ENCODE measurements at places on chromosomes 2 and 18.

GRCh38 chr2:219417374-219417773 is 803 bp upstream of the DES start:
- DNase-seq = no peak

DNA sequence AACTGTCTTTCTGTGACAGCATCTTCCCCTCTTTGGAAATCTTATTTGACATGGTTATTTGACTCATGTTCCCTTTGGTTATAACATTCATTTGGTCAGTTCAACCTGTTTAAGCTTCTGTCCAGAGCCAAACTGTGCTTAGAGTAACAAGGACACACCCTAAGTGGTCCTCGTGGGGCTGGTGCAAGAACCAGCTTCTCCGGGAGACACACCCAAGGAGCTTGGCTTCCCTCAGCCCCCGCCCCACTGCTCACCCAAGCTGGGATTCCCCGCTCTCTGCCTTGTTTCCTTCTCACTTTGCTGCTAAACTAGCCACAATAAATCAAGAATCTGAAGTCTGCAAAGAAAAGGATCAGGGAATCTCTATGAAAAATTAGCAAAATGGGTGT is 1.4 kb downstream of the SCYGR3 start:
- DNase-seq = no peak

- DNase-seq = no peak
These were observed 27.3 kb downstream of the GPC1 start for GRCh38 chr2:240462707-240463273.

DNA sequence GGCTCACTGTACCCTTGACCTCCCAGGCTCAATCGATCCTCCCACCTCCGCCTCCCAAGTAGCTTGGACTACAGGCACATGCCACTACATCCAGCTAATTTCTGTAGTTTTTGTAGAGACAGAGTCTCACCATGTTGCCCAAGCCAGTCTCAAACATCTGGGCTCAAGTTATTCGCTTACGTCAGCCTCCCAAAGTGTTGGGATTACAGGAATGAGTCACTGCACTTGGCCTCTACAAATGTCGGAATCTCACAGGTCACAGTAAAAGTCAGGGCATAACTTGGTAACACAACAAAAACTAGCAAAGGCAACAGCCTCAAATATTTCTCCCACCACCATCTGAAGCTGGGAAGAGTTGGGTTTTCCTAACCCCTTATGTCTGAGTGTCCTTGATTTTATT is 25.3 kb downstream of the SCG2 start:
- peak; percentile 98 for DNase-seq

- DNase-seq = no peak
These were observed 90.4 kb downstream of the NUP35 start for GRCh38 chr2:183214680-183215079.

DNA sequence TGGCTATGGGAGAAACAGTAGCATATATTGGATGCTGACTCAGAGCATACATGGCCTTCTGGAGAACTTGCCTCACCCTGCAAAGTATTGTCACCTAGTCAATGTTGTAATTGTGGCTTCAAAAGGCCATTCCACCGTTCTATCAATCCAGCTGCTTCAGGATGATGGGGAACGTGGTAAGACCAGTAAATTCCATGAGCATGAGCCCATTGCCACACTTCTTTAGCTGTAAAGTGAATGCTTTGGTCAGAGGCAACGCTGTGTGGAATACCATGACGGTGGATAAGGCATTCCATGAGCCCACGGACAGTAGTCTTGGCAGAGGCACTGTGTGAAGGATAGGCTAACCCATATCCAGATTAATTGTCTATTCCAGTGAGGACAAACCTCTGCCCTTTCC is 1300.1 kb upstream of the ACVR2A start:
- no peak for DNase-seq

GRCh38 chr18:38350141-38350540 is 784.5 kb upstream of the CELF4 start:
- no peak for DNase-seq

DNA sequence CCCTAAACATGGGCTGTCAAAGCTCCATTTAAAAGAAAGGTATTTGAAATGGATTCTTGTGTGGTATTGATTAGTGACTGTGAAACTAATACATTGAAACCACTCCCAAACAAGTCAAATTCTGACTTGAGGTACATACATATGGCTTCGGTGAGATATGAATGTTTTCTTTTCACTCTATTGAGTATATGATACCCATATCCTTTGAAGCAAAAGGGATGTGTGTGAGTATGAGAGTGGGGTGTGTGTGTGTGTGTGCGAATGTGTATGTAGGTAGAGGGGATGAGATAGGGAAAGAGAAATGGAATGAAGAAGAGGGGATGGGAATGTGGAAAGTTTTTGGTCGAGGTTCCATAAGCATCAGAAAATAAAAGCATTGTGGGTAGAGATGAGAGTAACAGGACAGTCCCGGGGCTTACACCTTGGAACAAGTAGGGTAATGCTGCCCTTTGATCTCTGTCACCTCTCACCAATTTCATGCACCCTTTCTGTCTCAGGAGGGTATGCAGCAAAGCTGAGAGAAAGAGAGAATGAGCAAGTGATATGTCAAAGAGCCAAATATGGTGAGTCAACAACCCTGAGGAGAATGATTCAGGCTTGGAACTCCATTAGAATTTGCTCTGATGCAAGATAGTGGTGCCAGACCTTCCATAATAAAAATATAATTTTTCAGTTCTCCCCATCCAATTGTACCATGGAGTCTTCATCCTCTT is 64.0 kb upstream of the ZEB2 start:
- peak; percentile 90 for DNase-seq

DNA sequence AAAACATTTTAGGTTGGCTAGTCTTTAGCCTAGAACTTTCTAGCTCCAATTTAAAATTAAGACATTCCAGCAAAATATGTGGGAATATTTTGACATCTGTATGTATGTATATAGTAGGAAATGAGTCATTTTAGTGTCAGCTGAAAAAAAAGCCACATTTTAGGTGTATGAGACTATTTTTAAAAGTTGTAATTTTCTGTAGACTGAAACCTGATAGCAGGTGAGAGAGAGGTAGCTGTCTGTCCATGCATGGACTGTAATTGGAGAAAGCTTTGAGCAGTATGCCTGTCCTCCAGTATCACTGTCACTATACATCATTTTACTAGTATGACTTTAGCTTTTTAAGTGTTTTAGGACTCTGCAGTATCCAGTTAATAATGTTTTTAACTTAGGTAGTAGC is 26.1 kb upstream of the PPP1R1C start:
- DNase-seq = peak; percentile 26

DNA sequence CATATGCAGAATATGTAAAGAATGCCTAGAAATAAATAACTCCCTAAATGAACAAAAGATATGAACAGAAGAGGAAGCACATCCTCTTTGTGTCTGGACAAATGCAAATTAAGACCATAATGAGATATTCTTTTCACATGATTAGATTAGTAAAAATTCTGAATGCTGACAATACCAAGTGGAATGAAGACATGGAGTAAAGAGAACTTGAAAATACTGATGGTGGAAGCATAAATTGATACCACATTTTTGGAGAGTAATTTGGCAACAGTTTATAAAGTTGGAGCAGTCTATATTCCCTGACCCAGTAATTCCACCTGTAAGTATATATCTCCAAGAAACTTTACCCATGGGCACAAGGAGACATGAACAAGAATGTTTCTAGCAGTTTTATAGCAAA is 130.0 kb downstream of the CAPN13 start:
- DNase-seq = no peak

GRCh38 chr18:6444466-6445228 is 29.9 kb upstream of the L3MBTL4 start:
- no peak for DNase-seq

DNA sequence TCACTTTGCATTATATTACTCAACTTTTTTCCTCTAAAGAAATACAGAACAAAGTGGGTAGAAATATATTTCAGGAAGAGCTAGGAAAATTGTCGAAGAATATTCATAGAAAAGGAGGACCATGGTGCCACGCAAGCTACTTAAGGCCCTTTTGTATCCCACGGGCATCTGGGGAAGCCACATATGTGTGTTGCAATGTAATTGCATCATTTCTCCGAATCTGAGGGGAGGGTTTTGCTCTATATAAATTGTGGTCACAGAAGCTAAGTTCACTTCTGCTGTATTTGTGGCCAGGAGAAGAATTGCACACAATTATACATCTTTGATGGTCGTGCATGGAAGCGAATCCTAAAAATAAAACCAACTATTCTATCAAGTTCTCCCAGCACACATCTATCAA is 360.3 kb downstream of the IRS1 start:
- peak; percentile 78 for DNase-seq

DNA sequence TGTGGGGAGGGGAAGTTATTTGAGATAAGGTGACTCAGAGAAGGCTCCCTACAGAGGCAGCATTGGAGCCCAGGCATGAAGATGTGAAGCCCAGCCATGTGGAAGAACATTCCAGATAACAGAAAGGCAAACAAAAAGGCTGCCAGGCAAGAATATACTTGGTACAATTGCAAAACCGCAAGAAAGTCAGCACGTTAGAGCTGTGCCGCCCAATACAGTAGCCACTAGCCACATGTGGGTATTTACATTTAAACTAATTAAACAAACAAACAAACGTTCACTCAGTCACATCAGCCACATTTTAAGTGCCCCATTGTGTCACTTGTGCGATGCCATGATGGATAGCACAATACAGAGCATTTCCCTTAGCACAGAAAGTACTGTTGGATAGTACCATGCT is 179.6 kb downstream of the SATB2 start:
- peak; percentile 65 for DNase-seq

DNA sequence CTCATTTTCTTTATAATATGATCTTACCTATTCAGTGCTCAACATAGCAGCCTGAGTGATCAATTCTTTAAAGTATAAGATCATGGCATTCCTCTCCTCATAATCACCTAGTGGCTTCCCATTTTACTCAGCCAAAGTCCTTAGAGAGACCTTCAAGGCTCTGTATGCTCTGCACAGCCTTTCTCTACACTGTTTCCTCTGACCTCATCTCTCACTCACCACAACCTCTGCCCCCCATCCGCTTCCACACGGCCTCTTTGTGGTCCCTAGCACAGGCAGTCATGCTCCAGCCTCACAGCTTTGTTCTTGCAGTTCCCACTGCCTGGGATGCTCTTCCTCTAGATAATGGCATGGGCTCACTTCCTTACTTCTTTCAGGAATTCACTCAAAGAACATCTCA is 109.2 kb downstream of the HIBCH start:
- no peak for DNase-seq

GRCh38 chr2:234135750-234136221 is 85.3 kb downstream of the SPP2 start:
- DNase-seq = peak; percentile 67

DNA sequence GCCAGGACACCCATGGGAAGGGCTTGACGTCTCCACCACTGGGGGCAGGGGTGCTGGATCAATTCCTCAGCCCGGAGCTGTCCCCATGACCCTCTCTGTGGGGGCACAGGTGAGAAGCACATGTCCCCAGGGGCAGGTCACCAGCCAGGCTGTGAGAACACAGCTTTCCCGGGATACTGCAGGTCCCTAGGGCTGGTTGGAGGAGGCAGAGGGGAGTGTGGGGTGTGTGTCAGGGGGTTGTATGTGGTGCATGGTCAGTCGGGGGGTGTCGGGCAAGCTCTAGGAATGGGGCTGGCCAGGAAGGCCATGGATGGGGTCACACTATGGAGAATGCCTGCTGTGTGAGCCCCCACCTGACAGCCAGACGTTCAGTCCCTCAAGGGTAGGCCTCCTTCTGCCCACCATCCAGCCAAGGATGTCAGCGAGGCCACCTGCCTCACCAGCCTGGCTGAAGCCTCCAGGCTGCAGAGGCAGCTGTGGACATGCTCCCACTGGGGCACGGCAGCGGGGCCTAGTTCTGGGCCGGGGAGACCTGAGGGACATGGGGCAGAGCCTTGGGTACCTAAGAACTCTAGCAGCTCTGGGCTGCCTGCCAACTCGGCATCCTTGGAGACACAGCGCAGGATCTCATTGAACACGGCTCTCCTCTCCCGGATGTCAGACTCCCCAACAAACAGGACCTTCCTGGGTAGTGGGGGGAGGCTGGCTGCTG is 10.3 kb downstream of the HS1BP3 start:
- DNase-seq = no peak

- DNase-seq = peak; percentile 91
These were observed 16.3 kb upstream of the ATOH8 start for GRCh38 chr2:85737481-85737880.

DNA sequence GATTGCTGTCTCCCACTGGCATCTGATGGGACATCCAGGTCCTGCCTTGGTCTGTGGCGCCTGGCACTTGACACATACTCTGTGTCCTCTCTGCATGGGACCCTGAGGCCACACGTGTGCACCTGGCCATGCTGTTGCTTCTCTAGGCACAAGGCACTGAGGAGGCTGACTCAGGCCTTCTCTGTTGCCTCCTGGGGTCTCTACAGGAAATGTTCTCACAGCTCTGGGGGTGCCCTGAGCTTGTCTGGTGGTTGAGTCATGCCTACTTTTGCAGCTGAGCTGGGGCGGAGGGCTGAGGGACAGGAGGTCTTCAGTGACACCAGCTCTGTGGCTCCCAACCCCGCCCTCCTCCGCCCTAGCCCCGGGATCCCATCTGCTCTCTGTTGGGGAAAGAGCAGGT is 207.0 kb upstream of the HS6ST1 start:
- DNase-seq = peak; percentile 24

GRCh38 chr2:235267251-235267650 is 226.6 kb upstream of the AGAP1 start:
- DNase-seq = no peak

DNA sequence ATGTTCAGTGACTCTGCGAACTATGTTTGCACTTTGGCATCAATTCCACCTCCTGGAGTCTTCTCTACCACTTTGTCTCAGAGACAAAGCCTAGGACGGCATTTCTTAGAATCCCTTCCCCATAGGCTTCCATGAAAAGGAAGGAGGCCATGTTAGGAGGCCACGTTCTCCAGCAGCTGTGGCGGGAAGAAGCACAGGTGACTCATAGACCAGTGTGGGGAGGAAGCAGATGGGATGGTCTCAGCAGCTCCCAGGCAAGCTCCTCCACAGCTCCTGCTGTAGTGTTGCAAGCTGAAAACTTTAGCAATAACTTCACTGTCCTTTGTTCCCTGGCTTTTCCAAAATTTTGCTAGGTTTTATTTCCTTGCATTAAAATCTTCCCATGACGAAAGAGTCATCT is 781.3 kb upstream of the ID2 start:
- DNase-seq = no peak

GRCh38 chr2:157124731-157125130 is 132.8 kb upstream of the GALNT5 start:
- DNase-seq = no peak

DNA sequence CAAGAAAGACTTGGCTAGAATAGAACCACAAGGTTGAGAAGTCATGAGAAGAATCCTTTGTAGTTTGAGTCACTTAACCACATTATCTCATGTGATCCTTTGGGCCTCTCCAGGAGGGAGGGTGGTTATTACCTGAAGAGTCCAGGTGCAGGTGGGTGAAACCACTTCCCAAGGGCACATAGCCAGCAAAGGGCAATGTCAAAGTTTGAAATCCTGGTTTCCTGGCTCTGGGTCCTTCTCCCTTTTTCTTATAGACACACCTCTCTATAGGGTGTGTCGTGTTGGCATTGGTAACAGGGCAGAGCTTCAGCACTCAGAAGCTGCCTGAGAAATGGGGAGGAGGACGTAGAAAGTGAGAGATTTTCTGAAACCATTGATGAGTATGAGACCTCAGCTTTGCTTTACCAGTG is 137.9 kb downstream of the MGAT5 start:
- DNase-seq = peak; percentile 67

- peak; percentile 84 for DNase-seq
These were observed 77.3 kb upstream of the RPL31 start for GRCh38 chr2:100924520-100925451.

GRCh38 chr2:4873364-4873763 is 818.8 kb upstream of the SOX11 start:
- no peak for DNase-seq

- no peak for DNase-seq
These were observed 13.3 kb downstream of the GALNT14 start for GRCh38 chr2:31124904-31125303.

GRCh38 chr2:160635488-160635887 is 141.9 kb upstream of the RBMS1 start:
- DNase-seq = peak; percentile 43
